Activated CD8-positive, alpha-beta memory T cell treated with anti-CD3 and anti-CD28 coated beads for 4 hours (primary cell): ENCODE measurements at places on chromosomes 4 and X.

GRCh38 chrX:31702222-31702621, 630.4 kb upstream of the FTHL17 start:
- DNase-seq = no peak

DNA sequence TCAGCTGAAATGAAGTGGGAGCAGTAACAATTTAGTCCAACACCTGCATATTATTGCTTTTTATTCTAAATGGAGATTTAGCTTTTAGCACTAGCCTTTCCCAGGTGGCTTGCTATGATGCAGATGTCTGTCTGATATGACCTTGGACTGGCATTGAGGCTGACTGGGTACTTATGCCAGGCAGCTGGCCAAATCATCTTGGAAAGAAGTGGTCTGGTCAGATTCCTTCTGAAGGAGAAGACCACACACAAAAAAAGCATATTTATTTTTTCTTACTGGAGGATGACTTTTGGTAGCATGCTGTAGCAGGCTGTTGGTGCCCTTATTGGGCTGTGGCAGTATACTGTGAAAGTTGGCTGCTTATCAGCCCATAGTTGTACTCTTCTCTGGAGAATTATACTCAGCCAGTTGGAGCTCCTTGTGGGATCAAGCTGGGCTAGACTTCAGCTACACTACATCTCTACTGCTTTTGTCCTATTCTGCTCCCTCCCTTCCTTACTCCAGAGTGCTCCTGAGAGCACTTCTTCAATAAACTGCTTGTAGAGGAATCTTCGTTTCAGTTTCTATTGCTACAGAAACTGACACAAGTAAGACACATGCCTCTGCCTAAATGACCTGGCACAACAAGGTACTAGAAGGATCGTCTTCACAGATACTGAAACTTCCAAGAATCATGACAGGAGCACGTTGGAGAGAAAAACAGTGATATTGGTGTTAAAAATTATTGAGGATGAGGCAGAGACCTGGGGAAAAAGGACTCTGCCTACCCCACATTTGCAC, 196.8 kb upstream of the RPS6KA3 start:
- DNase-seq = no peak

GRCh38 chr4:89753601-89754066, 83.3 kb downstream of the SNCA start:
- DNase-seq = no peak

- DNase-seq = no peak
Measured at GRCh38 chr4:37367901-37368300, 123.4 kb downstream of the NWD2 start.

DNA sequence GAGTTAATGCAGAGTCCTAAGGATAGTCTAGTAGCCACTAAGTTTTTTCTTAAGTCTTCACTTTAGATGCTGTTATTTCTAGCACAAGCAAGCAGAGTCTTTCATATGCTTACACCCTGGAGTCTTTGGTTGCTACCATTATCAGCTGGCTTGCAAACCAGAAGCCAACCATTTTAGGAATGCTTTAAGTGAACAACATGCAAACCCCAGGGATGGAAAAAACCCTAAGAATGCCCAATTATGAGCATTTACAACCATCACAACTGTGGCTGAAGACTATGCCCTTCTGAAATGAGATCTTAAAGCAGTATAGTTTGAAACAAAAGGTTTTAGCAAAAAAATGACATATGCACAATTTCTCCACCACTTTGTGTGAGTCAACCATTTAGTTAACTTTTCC, 6.6 kb downstream of the MID1IP1 start:
- DNase-seq = no peak

DNA sequence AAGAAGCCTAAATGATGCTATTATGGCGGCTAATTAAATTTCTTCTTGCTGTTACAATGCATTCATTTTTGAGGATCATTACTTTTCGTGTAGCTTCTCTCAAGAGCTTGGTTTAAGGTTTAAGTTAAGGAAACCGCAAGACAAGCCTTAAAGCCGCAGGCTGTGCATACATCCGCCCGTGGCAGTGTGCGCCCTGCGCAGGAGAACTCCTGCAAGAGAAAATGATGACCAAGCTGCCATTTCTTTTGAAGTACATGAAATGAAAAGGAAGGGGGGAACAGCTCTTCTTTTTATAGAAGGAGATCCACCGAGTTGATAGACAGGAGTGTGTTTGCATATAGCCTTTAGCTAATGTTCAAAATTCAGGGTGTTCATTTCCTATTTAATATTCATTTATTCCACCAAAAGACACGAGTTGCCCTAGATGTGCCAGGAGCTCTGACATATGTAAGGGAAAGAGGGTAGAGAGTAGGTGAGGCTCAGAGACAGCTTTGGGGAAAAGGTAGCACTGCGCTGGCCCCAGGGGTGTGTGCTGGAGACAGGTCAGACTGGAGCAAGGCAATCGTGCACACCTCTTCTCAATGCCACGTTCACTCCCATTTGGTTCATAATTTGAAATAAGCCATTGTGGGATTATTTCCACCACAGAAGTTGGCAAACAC, 112.1 kb upstream of the LDB2 start:
- DNase-seq = no peak

- DNase-seq = no peak
Measured at GRCh38 chrX:48715072-48715471, 18.5 kb downstream of the SUV39H1 start.
